ENCODE measurements at places on chromosomes 1 and 21.

GRCh38 chr1:200795156-200795555 lies 56.5 kb downstream of the CAMSAP2 start:
- no peak for DNase-seq

DNA sequence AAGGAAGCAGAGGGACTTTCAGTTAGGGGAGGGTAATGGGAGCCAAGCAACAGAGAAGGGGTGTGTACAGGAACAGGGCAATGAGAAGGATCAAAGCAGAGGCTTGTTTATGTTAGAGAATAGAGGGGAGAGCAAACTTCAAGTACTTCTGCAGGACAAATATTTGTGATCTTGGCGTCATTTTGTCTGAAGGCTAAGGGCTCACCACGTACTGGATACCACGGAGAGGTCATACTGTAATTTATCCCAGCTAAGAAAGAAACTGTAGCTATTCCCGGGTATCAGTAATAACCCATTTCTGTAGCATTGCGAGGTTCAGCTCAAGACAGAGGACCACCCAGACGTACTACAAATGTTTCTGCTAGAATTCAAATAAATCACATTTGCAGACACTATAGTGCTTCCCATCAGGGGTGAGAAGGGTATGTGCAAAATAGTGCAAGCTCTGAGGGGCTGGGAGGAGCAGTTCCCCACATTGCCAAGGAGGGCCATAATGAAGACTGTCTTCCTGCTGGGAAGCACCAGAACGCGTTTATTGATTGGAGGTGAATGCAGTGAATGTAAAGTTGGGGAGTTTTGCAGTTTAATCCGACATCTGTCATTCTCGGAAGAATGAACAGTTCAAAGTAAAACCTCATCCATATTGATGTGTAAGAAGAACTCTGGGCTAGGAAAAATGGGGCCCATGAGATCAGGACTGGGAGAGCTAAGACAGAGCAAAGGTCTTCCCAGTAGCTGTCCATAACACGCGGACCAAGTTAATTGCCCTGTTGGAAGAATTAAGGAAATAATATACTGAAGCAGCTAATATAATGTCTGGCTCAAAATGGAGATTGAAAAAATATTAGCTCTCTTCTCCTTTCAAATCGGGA lies 136.9 kb downstream of the RWDD3 start:
- no peak for DNase-seq

DNA sequence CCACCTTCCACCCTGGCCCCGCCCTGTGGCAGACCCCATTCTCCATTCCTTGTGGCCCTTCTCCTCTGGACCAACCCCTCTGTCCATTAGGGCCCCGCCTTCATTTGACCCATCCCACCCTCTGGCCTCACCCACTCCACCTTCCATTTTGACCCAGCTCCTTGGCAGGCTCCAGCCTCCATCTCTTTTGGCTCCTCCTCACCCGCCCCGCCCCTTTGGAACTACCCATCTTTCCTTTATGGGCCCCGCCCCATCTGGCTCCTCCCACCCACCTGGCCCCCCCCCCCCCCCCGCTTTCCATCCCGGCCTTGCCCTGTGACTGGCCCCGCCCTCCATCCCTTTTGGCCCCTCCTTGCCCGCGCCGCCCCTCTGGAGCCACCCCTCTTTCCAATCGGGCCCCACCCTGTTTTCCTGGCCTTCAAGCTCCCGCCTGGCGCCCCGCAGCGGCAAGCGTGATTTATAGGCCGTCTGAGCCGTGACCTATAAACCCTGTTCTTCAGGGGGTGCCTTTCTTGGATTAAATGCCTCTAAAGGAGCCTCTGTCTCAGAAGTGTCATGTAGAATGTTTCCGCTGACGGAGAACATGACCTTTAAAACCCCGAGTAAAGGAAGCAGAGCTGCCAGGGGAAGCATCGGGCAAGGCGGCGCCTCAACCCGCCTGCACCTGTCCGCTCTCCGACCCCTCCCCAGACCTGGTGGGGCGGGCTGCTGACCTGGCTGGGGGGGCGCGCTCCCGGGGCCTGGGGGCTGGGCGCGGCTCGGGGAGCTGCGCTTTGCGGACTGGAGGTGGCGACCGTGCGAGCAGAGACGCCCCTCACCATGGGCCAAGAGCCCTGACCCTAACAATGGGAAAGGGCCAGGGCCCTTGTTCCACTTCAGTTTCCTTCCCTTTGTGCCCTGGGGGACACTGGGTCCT lies 178.0 kb downstream of the CAMTA1 start:
- peak; percentile 94 for DNase-seq

DNA sequence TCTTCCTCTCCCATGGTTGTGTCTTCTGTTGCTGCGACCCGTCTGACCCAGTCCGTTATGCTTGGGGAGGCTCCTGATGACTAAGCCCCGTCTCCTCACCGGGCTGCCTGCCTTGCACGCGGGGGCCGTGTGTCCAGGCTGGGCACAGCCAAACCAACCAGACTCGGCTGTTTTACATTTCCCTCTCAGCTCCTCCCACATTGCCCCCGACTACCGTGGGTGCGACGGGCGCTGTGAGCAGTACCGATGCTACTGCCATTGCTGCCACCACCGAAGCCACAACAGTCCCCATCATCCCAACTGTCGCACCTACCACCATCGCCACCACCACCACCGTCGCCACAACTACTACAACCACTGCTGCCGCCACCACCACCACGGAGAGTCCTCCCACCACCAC lies 46.0 kb upstream of the CNTN2 start:
- no peak for DNase-seq
